RWPE2 (cell line): ENCODE measurements at places on chromosomes 12 and 14.

DNA sequence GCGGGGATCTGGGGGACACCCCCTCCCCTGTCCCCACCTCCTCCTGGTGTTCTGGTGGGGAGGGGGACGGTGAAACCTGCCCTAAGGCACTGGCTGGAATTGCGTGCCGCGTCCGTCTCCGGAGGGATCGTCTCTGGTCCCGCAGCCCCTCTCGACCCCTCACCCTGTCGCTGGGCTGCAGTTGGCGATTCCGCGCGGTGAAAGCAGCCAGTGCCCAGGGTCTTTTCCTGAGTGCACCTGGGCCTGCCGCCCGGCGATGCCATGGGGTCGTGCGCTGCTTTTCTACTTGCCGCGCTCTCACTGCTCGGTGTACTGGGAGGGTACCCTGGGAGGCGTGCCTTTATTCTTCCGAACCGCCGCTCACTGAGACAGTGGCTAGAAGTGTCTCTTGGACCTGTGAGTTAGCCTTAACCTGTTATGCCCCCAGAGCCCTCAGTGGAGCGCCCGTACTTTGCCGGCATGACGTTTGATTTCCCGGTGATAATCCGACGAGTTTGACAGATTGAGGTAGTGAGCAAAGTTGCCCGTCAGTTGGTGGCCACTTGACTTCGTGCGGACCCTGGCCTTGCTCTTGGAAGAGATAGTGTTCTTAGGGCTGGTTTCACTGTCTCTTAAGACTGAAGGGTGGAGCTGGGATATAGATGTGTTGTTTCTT is 788 bp downstream of the SFSWAP start:
- no peak for DNase-seq

DNA sequence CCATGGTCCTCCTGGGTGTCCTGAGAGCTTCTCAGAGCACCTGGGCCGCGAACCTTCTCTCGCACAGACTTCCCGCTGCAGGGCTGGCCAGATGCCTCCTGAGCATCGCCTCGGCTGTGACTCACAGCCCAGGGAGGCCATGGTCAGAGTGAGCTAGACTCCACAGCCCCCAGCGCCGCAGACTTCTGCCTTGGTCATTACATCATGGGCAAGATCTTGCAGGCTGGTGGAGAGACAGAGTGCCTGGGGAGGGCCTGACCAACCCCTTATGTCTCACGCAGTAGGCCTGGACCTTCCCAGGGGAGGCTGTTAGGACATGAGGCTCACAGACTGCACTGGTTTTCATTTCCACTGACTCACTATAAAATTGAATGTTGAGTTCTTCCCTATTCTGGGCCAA is 41.8 kb downstream of the SMOC1 start:
- DNase-seq = no peak

DNA sequence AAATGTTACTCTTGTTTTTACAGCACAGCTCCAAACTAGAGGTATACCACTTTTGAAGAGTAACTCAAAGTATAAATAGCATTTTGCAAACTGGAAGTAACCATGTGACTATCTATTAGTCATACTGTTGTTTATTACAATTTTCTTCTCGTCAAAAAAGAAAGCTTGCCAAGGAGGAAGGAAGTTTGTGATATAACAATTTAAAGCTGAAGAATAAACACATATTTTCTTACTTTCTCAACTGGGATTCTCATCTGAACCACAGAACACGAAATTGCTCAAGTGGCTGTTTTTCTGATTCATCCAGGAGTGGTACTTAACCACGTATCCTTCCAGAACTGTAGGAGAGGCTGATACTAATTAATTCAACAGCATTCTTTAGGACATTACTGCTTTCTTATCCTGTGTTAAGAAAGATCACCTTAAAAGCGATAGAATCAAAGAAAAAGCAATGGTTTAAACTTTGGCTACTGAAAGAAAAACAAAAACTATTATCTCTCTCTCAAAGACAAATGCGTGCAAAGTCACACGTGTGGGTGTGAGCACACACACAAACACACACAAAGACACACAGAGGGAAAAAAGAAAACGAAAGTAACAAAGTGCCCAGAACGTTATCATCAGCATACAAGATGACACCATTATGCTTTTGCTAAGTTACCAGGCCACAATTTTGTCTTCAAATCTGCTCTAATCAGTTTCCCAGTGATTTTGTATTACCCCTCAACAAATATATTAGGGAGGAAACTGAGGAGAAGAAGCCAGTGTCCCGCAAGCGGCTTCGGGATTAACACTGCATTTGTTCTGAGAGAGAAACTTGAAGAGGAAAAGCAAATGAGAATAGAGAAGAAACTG is at the start of gene CLEC2B:
TSS of gene CLEC2B (minus strand) at position 48 of the 855 bp plus-strand sequence.
- DNase-seq = no peak

GRCh38 chr14:56759094-56759493 is 51.2 kb downstream of the OTX2 start:
- no peak for DNase-seq

DNA sequence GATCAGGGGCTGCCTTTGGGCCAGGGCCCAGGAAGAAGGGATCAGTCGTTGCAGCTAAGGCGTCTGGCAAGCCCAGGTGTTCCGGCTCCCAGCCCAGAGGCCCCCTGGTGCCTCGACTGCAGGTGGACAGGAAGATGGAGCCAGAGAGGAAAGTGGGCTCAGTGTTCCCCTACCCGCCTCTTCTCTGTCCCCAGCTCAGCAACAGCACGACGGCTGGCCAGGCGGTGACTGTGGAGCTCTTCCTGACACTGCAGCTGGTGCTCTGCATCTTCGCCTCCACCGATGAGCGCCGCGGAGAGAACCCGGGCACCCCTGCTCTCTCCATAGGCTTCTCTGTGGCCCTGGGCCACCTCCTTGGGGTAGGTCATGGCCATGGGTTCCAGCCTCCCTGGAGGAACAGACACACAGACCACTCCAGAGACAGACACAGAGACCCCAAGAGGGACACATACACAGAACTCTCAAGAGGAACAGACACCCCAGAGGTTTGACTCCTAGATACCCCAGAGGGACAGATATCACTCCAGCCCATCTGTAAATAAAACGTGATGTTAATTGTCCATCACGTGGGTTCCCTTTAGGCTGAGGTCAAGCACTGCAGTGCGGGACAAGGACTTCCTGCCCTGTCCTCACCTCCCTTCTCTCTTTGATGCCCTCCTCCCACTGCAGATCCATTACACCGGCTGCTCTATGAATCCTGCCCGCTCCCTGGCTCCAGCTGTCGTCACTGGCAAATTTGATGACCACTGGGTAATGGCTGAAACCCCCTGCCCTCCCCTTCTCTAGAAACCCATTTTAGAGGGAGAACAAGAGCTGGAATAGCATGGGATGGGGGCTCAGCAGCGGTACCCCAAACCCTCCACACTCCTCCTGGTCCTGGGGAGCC is 3.7 kb downstream of the AQP2 start:
- DNase-seq = peak; percentile 38
